ENCODE measurements at places on chromosomes 4 and X. TPM values are rescaled to one million over a fixed set of nuclear protein-coding genes. Genes with fewer than 3 reads are reported as not detected.

CYTL1 gene
- total RNA-seq = 0.47 TPM

TEX13D gene
- not detected for total RNA-seq

CLCN5 gene
- 1.7 TPM for total RNA-seq

LNX1 gene
- 9.5 TPM for total RNA-seq

NEUROG2 gene
- not detected for total RNA-seq

SEPTIN6 gene
- 5.6 TPM for total RNA-seq

TMEM35A gene
- total RNA-seq = not detected

SMARCA1 gene
- 31.3 TPM for total RNA-seq

ERVMER34-1 gene
- total RNA-seq = 3.9 TPM

PNCK gene
- total RNA-seq = 6.1 TPM

MAGEC3 gene
- not detected for total RNA-seq

PGRMC1 gene
- 16.1 TPM for total RNA-seq

GAGE12G gene
- total RNA-seq = not detected

MND1 gene
- 0.38 TPM for total RNA-seq

HDAC6 gene
- total RNA-seq = 39.7 TPM

MAMLD1 gene
- total RNA-seq = 1.8 TPM

ZMAT1 gene
- 5.6 TPM for total RNA-seq

PAGE1 gene
- not detected for total RNA-seq

KCNE5 gene
- total RNA-seq = not detected

PSAPL1 gene
- not detected for total RNA-seq

TAF7L gene
- total RNA-seq = 0.08 TPM

AFAP1 gene
- 6.8 TPM for total RNA-seq

MAGEB17 gene
- not detected for total RNA-seq

TLR2 gene
- 2.8 TPM for total RNA-seq

RHOXF1 gene
- not detected for total RNA-seq

TBC1D8B gene
- total RNA-seq = 2.0 TPM

TRIM75 gene
- not detected for total RNA-seq

PDLIM3 gene
- 308 TPM for total RNA-seq

F8 gene
- 49.7 TPM for total RNA-seq

SPARCL1 gene
- total RNA-seq = 292 TPM

KDR gene
- total RNA-seq = 23.4 TPM

S100P gene
- not detected for total RNA-seq

DYNLT3 gene
- 17.6 TPM for total RNA-seq

TLR8 gene
- 0.85 TPM for total RNA-seq

CAPN6 gene
- not detected for total RNA-seq

SRD5A3 gene
- total RNA-seq = 6.8 TPM

RBM41 gene
- total RNA-seq = 13.1 TPM

PPBP gene
- 1.2 TPM for total RNA-seq

FAM184B gene
- not detected for total RNA-seq

PLAC8 gene
- 1.5 TPM for total RNA-seq

PIGA gene
- total RNA-seq = 3.8 TPM

SORBS2 gene
- total RNA-seq = 1,282 TPM
